Psoas muscle (tissue), 8 donors: ENCODE measurements at places on chromosomes 1 and 21. TPM values are rescaled to one million over a fixed set of nuclear protein-coding genes. Genes with fewer than 3 reads are reported as not detected.
A peak's percentile ranks its signal among the peaks of the same experiment; 100 is the strongest.

GRCh38 chr1:153791648-153792253, 16.5 kb downstream of the SLC27A3 start:
- peak; percentile 43 for DNase-seq
- no peak overlapping the region for H3K27ac ChIP-seq
- peaks cover 17% of the 10 kb centered on the region for H3K4me1 ChIP-seq
- no peaks in the 10 kb centered on the region for H3K27me3 ChIP-seq

POU2F1 gene
- 6.3 TPM for total RNA-seq

DNA sequence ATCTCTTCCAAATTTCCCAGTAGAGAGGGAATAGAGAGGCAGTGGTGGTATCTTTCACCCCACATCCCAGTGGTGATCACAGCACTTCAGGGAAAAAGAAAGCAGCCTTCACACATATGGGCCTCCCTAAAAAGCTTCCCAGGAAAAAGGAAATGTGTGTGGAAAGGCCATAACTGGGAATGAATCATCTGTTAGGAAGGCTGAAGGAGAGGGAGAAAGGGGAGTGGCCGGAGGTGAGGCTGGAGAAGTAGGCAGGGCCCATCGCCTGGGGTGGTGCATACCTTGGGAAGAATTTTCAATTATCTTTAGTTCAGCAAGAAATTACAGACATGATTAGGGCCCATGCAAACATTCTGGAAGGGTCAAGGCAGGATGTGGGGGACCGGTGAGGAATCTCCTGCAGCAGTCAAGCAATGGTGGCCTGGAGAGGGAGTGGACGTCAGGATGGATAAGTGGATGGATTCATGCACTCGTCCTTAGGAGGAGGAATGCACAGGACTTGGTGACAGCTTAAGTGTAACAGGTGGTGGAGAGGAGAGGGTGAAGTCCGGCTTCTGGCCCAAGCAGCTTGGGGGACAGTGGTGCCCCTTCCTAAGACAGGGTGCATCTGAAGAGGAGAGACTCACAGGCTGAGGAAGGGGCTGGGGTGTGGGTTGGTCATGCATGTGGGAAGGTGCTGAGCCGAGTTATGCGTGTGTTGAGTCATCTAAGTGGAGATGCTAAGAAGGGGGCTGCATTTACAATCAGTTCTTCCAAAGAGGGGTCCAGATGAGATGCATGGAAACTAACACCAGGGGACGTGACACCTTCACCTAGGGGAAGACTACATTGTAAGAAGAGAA, 17.9 kb downstream of the HIVEP3 start:
- H3K36me3 ChIP-seq = no peaks in the 10 kb centered on the region
- peaks cover 12% of the 10 kb centered on the region for H3K4me1 ChIP-seq
- H3K27ac ChIP-seq = no peak overlapping the region
- H3K27me3 ChIP-seq = no peaks in the 10 kb centered on the region
- no peak overlapping the region for H3K4me3 ChIP-seq
- DNase-seq = no peak

C1orf87 gene
- total RNA-seq = not detected

DNA sequence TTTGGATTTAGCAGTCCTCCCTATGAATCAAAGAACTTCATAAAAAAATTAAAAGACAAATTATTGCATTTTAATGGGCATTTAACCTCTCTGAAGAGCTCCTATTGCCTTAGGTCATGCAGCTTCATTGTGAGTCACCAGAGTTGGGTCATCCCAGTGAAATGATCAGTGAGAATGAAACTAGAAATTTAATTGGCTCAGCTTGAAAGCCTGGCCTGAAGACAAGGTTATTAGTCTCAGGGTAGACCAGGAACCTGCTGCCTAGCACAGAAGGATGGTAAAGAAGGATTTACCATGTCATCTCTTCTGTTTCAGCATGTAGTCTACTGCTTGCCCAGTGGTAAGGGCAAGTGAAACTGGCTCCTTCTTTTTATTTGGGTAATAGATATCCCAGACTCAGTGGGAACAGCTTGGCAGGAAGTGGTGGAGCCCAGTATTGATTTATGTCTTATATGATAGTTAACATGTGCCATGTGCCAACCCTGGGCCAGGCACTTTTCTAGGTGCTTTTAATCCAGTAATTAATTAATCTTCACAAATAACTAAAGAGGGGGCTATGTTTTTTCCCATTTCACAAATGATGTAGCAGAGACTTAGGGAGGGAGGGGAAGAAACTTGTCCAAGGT, 23.6 kb downstream of the LAMC2 start:
- H3K4me1 ChIP-seq = no peaks in the 10 kb centered on the region
- H3K27me3 ChIP-seq = no peaks in the 10 kb centered on the region
- no peak for DNase-seq
- H3K27ac ChIP-seq = no peak overlapping the region
- H3K4me3 ChIP-seq = no peak overlapping the region

DNA sequence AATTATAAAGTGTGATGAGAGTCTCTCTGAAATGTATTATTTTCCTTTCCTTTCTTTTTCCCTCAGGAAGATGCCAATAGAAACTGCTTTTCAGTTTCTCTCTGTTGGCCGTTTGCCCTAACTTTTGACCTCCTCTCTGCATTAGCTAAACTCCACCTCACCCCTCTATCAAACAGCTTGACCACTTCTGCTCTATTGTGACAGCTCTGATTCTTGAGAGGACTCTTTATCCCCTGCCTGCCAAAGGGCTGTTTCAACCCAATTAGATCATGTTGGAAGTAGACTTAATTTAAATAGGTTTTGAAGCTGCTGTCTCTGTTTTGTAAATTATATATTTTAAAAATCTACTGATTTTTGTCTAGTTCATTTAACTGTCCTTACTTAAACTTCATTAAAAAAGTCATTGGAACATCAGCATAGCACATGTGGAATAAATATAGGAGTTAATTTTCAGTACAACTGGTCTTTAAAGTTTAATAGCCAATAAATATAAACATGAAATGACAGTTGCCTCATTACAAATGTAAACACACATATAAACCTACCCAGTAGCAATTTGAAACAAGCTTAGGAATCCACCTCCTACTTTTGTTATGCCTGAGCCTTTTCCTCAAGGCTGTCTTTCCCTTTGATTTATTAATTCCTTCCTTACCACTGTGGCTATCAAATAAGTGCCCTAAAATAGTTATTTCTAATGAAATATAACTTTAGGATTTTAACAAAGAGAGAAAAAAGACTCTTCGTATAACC, 152.0 kb downstream of the CHRM3 start:
- no peaks in the 10 kb centered on the region for H3K27me3 ChIP-seq
- no peak for DNase-seq
- no peaks in the 10 kb centered on the region for H3K36me3 ChIP-seq
- no peak overlapping the region for H3K27ac ChIP-seq
- H3K4me3 ChIP-seq = no peak overlapping the region

MPZ gene
- total RNA-seq = 2.0 TPM

ZNF362 gene
- total RNA-seq = 20.9 TPM

TMIGD3 gene
- total RNA-seq = 1.1 TPM

SPRR1B gene
- not detected for total RNA-seq

DNA sequence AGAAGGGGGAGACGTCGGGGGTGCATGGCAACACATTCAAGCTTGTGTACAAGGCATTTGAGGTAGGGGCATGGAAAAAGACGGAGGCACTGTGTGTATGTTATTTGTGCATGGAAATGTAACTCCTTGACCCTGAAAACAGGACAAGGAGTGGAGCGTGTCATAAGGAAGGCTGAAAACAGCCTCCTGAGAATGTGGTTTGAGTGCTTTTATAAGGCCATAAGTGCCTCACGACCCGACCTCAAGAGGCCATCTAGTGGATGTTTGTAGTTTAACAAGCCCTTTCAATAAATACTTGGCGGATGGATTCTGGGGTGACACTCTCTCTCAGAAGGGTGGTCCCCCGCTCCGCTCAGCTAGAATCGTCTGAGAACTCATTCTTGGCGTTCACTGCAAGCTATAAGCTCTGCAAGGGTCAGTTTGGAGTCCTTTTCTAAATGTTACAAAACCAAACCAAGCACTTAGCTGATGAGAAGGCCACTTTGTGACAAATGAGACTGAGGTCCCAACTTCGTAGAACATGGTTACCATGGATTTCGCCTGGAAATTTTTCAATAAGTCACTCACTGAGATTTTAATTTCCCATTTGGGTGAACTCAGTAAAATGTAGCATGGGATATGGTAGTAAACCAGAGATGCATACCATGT, 38.8 kb upstream of the CLCA4 start:
- no peak overlapping the region for H3K27ac ChIP-seq
- no peaks in the 10 kb centered on the region for H3K27me3 ChIP-seq
- H3K36me3 ChIP-seq = no peaks in the 10 kb centered on the region
- no peaks in the 10 kb centered on the region for H3K4me1 ChIP-seq
- no peak overlapping the region for H3K4me3 ChIP-seq

- H3K4me3 ChIP-seq = no peak overlapping the region
- H3K27ac ChIP-seq = no peak overlapping the region
- no peak for DNase-seq
- H3K36me3 ChIP-seq = peaks cover 3% of the 10 kb centered on the region
These were observed 27.4 kb downstream of the VANGL1 start for GRCh38 chr1:115669002-115669673.

DNA sequence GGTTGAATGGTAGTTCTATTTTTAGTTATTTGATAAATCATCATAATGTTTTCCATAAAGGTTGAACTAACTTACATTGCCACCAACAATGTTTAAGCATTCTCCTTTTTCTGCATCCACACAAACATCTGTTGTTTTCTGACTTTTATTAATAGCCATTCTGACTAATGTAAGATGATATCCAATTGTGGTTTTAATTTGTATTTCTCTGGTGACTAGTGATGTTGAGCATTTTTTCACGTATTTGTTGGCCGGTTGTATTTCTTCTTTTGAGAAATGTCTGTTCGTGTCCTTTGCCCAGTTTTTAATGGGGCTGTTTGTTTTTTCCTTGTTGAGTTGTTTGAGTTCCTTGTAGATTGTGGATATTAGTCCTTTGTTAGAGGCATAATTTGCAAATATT, 24.6 kb upstream of the SLC35F3 start:
- H3K4me3 ChIP-seq = no peak overlapping the region
- no peaks in the 10 kb centered on the region for H3K36me3 ChIP-seq
- DNase-seq = no peak
- no peak overlapping the region for H3K27ac ChIP-seq
- no peaks in the 10 kb centered on the region for H3K27me3 ChIP-seq

KRTAP22-2 gene
- not detected for total RNA-seq

DNA sequence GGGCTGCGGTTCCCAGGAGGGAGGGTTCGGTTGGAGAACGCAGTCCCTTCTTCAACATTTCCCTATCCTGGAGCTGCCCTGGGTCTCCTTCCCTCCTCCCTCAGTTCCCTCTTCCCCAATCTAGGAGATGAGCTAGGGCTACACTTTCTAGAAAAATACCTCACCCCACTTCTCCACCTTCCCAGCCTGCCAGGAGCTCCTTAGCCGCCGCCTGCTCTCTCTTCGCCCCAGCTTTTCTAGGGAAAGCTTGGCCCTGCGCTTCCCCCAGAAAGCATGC, 488 bp upstream of the ADAMTS1 start:
- H3K27ac ChIP-seq = peak overlapping the region; percentile 94
- H3K27me3 ChIP-seq = no peaks in the 10 kb centered on the region
- peak overlapping the region; percentile 90 for H3K4me3 ChIP-seq
- no peak for DNase-seq
- H3K4me1 ChIP-seq = peaks cover 22% of the 10 kb centered on the region
- peaks cover 20% of the 10 kb centered on the region for H3K36me3 ChIP-seq

PRKAA2 gene
- 101 TPM for total RNA-seq

PAFAH2 gene
- total RNA-seq = 15.8 TPM

MSH4 gene
- 0.88 TPM for total RNA-seq

DENND1B gene
- 6.2 TPM for total RNA-seq

DNA sequence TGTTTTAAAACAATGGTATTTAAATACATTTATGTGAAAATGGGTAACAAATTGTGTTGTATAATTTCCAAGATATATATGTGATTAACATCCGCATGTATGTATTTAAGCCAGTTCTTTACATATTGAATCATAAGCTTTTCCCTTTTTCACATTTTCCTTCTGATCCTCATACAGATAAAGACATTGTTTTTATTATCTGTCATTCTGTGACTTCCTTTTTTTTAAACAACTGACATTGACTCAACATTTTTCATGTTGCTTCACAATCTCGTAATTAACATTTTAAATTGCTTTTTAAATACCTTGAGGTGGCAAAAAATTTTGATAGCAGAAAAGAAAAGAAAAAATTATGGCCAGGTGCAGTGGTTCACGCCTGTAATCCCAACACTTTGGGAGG, 1.4 kb downstream of the STXBP3 start:
- H3K27ac ChIP-seq = peak overlapping the region; percentile 96
- H3K36me3 ChIP-seq = no peaks in the 10 kb centered on the region
- DNase-seq = no peak
- no peaks in the 10 kb centered on the region for H3K27me3 ChIP-seq

GRCh38 chr1:247378334-247379073, 37.5 kb upstream of the NLRP3 start:
- H3K36me3 ChIP-seq = no peaks in the 10 kb centered on the region
- no peak overlapping the region for H3K4me3 ChIP-seq

ITLN2 gene
- not detected for total RNA-seq

- no peaks in the 10 kb centered on the region for H3K27me3 ChIP-seq
- no peak overlapping the region for H3K27ac ChIP-seq
- no peak overlapping the region for H3K4me3 ChIP-seq
- no peaks in the 10 kb centered on the region for H3K4me1 ChIP-seq
- H3K36me3 ChIP-seq = no peaks in the 10 kb centered on the region
These were observed 148.5 kb upstream of the EDN2 start for GRCh38 chr1:41632781-41633575.

GRCh38 chr1:47871799-47872353, 125.3 kb downstream of the TRABD2B start:
- H3K27ac ChIP-seq = no peak overlapping the region
- H3K36me3 ChIP-seq = no peaks in the 10 kb centered on the region
- no peak overlapping the region for H3K4me3 ChIP-seq
- H3K27me3 ChIP-seq = no peaks in the 10 kb centered on the region

CFHR3 gene
- 0.11 TPM for total RNA-seq

GRCh38 chr21:34908419-34909055, 140.6 kb downstream of the RUNX1 start:
- peaks cover 5% of the 10 kb centered on the region for H3K27me3 ChIP-seq
- no peaks in the 10 kb centered on the region for H3K4me1 ChIP-seq
- no peak for DNase-seq
- H3K4me3 ChIP-seq = no peak overlapping the region
- no peaks in the 10 kb centered on the region for H3K36me3 ChIP-seq

GRCh38 chr21:28396421-28396820, 596.3 kb downstream of the LTN1 start:
- no peak overlapping the region for H3K4me3 ChIP-seq
- no peaks in the 10 kb centered on the region for H3K36me3 ChIP-seq
- H3K27me3 ChIP-seq = no peaks in the 10 kb centered on the region
- DNase-seq = no peak

DNA sequence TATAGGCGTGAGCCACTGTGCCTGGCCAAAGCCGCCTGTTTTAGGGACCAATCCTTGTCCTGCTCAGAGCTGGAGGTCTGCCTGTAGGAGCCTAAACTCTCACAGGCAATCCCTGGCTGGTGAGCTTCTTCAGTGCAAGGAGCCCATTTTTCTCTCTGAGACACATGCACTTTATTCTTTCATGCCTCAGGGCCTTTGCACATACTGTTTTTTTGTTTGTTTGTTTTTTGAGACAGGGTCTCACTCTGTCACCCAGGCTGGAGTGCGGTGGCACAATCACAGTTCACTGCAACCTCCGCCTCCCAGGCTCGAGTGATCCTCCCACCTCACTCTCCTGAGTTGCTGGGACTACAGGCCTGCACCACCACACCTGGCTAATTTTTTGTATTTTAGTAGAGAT, 21.6 kb upstream of the PINK1 start:
- H3K36me3 ChIP-seq = no peaks in the 10 kb centered on the region
- H3K27ac ChIP-seq = no peak overlapping the region
- H3K27me3 ChIP-seq = no peaks in the 10 kb centered on the region
- peaks cover 16% of the 10 kb centered on the region for H3K4me1 ChIP-seq
- no peak for DNase-seq

NBPF15 gene
- 7.3 TPM for total RNA-seq

LMOD1 gene
- 17.4 TPM for total RNA-seq
